Fibroblast of skin of scalp (primary cell): ENCODE measurements at places on chromosomes 7 and 10.
A peak's percentile ranks its signal among the peaks of the same experiment; 100 is the strongest.

DNA sequence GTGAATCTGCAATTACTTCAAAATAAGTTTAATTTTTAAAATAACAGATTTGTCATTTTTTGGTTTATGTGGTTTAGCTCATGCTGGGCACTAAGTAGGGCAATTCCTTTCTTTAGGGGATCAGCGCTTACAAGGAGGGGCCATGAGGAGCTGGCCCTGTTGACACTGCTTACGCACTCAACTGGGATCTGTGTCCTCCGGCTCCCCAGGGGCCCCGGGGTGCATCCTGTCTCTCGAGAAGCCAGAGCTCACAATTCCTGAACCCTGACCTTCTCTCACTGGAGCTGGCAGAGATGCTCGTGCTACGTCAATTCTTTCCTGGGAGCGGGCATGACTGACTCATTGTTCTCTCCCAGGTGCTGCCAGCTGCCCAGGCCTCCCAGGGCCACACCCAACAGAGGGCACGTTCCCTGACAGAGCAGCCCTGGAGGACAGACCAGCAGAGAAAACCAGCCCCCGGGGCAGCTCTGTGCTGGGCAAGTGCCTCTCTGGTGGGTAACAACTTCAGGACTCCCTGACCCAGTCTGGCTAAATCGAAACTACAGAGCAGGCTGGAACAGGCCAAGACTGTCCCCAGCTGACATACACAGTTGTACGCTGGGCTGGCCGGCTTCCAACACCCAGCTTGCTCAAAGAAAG, 36.8 kb downstream of the CTBP2 start:
- peak; percentile 62 for DNase-seq

- DNase-seq, result no peak
These were observed 93.2 kb downstream of the UNCX start for GRCh38 chr7:1325646-1326510.

DNA sequence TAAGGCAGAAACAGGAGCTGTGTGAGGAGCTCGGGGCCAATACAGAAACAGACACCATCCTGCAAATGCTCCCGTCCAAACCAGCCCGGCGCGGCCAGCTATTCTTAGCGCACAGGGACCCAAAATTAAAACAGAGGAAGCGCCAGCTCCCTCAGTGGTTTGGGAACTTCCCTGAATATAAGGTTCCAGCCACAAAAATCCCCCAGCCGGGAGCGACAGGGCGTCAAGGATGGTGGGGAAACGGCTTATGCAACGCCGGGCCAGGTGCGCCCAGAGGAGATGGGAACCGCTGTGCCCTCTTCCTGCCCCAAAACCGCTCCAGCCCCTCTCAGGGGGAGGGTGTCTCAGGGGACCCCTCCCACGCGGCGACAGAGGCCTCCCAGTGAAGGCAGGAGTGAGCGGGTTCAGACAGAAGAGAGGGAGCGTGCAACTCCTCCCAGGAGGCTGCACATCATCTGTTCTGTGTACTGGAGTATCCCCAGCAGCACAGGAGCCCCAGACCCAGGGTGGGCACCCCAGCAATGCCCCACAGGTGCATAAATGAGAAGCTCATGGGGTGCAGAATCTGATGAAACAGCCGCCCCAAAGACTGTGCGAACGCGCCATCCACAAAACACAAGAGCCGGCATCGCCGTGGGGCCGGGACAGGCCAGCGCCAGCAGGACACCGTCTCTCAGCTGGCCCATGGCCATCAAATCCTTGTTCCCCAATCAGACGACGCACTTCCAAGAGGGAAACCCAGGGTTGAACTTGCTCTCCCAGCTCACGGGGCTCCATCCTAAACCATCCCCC, 73.9 kb upstream of the PDGFA start:
- DNase-seq, result no peak

DNA sequence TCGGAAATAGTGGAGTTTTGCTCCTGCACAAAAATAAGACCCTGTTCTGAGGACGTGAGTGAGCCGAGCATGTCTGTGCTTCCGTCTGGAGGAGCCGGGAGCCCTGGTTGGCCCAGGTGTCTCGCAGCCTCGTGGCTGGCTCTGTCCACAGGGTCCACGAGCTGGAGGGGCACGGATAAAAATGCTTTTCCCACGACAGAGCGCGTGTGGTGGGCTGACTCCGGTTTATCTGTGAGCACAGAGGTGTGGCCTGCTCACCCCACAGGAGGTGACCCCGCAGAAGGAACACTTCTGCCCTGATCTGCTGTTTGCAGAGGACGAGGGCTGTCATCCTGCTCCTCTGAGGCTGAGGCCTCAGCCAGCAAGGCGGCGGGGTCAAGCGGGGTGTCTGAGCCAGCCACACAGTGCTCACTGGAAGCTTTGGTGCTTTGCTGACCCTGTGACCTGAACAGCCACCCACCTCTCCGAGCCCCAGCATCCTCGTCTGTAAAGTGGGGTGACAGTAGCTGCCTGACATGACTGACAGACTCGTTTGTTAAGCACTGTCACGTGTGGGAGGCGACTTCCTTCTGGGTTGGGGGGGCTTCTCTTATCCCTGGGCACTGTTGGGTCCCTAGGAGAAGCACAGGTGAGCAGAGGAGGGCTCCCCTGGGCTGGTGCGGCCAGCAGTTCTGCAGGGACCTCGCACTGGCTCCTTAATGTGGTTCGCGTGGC, 162.5 kb downstream of the DNAJB6 start:
- no peak for DNase-seq

DNA sequence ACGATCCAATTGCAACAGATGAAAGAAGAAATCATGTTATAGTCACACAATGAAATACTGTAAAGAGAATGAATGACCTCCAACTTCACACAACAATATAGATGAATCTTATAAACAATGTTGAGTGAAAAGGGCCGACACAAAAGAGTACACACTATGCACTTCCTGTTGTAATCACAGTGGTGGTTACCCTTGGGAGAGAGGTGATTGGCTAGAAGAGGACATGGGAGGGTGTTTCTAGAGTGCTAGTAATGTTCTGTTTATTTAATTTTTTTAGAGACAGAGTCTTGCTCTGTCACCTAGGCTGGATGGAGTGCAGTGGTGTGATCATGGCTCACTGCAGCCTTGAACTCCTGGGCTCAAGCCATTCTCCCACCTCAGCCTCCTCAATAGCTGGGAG, 82.5 kb downstream of the NDUFB2 start:
- DNase-seq, result no peak
